ENCODE measurements at places on chromosomes 1 and 21.

DNA sequence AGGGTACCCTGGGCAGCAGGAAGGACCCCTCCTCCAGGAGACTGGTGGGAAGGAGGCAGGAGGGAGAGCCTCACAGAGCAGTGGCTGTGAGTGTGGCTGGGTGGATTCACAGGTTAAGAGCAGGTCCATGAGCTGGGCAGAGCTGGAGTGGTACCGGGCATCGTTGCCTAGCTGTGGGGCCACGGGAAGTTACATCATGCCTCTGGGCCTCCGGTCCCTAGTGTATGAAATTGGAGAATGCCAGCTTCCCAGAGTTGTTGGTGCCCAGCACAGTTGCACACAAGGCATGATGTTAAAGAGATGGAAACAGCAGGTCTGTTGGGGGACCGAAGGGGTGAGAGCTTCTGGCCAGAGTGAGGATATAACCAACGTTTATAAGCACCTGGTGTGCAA, 18.5 kb downstream of the FOXO6 start:
- DNase-seq = no peak

DNA sequence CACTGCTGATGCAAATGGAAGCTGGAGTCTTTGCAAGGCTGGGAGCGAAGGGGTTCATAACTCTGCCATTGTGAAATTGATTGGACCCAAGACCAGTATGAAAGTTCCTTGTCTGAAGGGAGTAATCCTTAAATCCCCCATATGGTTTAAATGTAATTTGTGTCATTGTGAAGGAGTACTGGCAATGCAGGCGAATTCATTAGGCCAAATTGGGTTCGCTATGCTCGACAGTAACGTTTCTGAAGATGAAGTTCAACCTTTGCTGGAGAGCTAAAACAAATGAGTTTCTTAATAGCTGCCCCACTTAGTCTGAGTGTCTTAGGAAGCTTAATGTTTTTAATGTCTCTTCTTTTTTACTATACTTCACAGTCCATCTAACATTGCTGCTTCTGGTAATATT, 27.5 kb downstream of the PGM1 start:
- no peak for DNase-seq

- no peak for DNase-seq
Observed at GRCh38 chr1:222167896-222168295, 380.0 kb downstream of the HHIPL2 start.

DNA sequence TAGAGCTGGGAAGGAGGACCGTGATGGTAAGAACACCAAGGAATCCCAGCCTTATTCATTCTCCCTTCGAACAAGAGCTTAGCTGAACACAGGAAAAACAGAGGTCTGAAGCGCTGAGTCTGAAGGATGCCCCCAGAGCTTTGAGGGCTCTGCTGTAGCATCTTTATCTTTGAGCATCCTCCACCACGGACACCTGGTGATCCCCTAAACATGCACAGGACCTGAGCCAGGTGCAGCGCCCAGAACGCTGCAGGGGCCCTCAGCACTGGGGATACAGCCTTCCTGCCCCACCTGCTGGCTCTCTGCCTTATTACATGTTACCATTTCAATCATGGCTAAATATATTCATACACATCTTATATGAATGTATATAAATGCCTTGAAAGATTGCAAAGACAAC, 7.7 kb upstream of the GPATCH4 start:
- no peak for DNase-seq

- DNase-seq = no peak
Observed at GRCh38 chr1:183125279-183125999, 60.6 kb upstream of the LAMC2 start.

GRCh38 chr1:84758968-84759491, 68.8 kb upstream of the SSX2IP start:
- DNase-seq = no peak

GRCh38 chr1:156245451-156246232, 2.2 kb downstream of the PAQR6 start:
- DNase-seq = no peak

DNA sequence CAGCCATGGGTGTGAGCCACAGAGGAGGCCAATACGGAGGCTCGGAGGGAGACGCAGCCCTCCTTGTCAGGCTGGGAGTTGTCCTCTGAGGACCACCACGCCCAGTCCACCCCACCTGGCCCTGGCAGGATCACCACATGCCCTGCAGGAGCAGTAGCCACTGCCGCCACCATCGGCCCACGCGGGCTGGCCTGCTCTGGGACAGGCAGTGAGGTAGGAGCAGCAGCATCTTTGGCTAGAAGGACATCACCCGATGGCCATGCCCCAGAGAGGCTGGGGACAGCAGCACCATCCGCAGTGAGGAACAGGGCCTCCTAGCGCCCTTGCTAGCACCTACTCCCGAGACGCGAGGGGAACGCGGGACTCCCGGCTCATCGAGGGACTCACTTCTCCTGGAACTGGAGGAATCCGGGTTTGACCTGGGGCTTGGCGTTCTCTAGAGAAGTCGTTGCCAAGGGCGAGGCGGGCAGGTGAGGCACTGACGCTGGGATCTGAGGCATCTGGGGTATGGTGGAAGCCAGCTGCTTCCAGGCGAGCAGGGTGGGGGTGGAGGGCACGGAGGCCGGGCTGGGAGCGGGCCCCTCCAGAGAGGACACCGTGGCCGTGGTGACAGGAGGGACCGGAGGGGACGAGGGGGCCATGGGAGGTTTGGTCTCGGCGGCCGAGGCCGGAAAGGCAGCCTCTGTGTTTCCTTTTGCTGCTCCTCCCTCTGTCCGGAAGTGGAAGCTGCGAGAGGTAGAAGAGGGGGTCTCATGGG, 148.9 kb downstream of the CASZ1 start:
- no peak for DNase-seq

- no peak for DNase-seq
Observed at GRCh38 chr1:203189951-203190352, 3.4 kb upstream of the CHI3L1 start.

DNA sequence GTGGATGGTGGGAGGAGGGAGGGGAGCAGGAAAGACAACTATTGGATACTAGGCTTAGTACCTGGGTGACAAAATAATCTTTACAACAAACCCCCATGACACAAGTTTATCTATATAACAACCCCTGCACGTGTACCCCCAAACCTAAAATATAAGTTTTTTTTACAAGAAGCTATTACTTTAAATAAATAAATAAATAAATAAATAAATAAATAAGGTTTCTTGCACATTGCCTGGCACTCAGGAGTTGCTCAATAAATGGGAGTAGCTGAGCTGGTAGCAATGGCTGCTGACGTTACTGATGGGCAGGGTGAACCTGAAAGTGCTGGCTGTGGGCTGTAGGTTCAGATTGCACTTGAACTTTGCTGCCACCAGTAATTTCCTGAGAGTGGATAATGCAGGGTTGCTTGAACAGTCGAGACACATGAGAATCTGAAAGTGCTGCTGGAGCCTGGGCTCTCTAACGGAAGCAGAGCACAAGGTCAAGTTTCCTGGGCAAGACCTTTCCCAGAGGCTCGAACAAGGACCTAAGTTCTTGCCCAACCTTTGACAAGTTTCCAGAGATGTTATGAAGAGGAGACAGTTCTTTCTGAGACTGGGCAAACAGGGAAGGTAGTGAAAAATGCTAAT, 14.8 kb upstream of the KCNE2 start:
- DNase-seq = no peak

DNA sequence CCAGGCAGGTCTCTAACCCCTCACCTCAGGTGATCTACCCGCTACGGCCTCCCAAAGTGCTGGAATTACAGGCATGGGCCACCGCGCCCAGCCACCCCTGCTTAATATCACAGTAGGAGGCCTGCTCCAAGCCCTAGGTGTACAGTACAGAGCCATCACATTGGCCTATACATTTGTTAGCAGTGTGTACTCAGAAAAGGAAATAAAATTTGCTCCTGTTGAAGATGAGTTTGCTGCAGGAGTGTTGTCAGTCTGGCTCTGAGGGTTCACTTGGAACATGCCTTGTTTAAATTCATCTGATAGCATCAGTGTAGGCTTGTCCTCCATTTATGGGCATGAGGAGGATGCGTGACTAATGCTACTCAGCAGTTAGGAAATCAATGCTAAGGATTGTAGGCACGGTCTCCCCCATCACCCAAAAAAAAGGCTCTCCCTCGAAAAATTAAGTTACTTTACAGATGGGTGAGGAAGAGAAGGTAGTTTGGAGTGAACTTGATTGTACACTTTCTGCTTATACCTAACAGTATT, 4.6 kb upstream of the ENAH start:
- DNase-seq = no peak

- no peak for DNase-seq
Observed at GRCh38 chr1:212125654-212126053, 90.1 kb downstream of the DTL start.

DNA sequence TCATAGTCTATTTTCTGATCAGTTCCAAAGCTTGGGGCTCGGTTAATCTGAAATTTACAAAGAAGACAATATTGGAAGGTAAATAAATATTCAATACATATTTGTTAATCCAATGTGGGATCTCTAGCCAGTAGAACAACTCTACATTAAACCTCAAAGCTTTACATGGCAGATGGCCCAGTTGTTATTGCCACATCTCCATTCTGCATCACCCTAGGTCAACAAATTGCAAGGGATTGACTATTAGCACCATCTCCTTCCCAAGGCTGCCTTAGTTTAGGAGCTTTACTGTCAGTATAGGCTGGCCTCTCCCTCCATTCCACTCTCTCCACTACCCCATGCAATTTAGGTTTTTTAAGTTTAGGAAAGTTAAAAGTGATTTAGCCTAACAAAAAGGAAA, 69.7 kb downstream of the TTLL7 start:
- no peak for DNase-seq

- DNase-seq = no peak
Observed at GRCh38 chr21:45384656-45385548, 20.1 kb upstream of the COL18A1 start.

GRCh38 chr21:14569026-14569621, 23.0 kb upstream of the SAMSN1 start:
- no peak for DNase-seq

DNA sequence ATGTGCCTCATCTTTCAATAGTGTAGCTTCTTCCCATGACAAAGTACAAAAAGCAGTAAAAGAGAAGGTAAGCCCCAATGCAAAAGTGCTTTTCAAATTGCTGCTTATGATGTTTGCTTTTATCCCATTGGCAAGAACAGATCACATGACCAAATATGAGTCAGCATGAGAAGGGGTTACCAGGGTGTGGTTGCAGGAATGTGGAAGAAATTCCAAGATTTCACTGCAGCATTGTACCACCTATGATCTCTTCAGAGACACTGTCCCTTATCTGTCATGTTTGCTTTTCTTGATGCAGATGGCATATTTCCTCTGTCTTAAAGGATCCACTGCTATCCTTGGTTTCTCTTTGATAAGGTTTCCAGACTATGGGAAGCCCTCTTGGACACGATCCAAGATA, 1006.9 kb upstream of the PRMT6 start:
- DNase-seq = no peak

DNA sequence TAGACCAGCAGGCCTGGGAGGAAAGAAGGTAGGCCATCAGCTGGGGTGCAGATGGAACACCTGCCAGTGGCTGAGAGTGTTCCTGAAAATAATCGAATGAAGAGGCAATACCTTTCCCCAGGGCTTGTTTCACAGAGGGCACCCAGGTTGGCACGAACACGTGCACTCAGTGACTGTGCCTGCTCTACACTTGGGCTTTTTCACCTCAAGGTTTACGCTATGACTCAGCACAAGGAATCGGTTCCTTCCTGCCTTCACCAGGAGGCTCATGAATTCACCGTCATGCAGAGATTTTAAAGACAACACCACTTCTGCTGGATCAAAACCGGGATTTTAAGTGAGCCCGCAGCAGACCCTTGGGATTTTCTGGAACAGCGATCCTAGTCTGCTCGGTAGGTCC, 118.5 kb upstream of the ADAR start:
- DNase-seq = no peak

GRCh38 chr1:185531838-185532237, 202.4 kb upstream of the HMCN1 start:
- DNase-seq = no peak

DNA sequence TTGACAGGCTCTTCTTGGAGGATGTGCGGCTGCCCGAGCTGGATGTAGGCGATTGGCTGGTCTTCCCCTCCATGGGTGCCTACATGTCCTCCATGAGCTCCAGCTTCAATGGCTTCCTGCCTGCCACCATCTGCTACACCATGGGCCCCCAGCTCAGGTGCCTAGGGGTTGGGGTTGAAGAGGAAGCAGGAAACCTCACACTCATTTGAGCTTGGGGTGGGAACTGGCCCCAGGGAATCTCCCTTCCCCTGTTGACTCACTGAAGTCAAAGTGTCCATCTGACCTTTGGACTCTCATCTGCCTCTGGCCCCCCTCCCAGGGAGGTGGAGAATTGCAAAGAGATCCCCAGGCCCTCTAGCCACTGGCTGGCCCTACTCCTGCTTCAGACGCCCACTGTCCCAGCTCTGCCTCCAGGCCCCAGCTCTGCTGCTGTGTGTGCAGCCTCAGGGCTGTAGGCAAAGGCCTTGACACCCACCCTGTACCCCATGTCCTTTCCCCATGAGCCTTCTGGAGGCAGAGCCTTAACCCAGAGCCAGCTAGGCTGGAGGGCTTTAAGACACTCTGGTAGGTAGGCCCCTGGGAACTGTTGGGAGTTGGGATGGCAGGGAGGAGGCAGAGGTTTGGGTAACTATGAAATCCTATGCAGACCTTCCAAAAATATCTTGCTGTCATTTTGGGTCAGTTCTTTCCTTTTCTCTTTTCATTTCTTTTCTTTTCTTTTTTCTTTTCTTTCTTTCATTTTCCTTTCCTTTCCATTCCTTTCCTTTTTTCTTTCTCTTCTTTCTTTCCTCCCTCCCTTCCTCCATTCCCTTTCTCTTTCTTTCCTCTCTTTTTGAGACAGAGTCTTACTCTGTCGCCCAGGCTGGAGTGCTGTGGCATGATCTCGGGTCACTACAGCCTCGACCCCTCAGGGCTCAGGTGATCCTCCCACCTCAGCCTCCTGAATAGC, 66.9 kb upstream of the TINAGL1 start:
- DNase-seq = no peak

- no peak for DNase-seq
Observed at GRCh38 chr1:172754609-172755008, 95.7 kb downstream of the FASLG start.

DNA sequence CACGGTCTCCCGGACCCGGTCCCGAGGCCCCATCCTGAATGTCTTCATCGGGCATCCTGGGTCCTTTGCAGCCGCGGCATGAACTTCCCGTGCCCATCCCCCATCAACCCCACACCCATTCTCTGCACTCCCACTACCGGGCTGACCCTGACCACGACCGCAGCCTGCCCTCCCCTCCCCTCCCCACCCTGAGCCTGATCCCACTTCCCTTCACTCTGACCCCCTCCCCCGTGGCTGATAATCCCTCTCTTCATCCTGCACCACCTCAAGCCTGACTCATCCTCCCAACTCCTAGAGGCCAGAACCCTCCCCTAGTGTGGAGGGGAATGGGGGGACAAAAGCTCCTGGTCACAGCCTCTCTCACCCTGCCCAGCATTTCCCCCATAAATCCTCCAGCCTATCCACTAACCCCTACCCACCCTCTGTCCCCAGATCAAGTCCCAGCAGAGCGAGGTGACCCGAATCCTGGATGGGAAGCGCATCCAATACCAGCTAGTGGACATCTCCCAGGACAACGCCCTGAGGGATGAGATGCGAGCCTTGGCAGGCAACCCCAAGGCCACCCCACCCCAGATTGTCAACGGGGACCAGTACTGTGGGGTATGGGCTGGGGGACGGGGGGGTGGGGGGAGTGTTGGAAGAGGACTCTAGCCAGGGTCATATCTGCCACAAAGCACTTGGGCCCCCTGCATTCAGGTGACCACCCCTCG, 602 bp downstream of the SH3BGRL3 start:
- DNase-seq = peak; percentile 66

Data from ecto neural progenitor cell (in vitro differentiated cells).